ENCODE measurements at places on chromosomes 3 and 15. TPM values are rescaled to one million over a fixed set of nuclear protein-coding genes. Genes with fewer than 3 reads are reported as not detected.

DNA sequence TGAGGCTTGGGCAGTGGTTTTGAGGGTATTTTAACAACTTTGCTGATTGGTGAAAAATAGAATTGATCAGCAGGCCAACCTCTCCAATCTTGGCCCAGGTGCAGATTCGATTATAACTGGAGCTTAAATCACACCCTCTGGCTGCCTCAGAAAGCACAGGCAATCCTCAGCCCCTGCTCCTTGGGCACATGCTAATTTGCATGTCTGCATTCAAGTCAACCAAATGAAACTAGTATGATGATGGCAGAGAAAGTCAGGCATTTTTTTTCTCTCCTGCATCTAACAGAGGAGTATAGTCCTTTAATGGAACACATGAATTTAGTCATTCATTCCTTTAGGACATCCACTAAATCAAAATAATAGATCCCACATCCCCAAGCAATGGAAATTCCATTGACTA lies 16.8 kb upstream of the NMNAT3 start:
- no peak for DNase-seq

ACY1 gene
- 142 TPM for polyA plus RNA-seq

KNG1 gene
- polyA plus RNA-seq, result 150 TPM

DNA sequence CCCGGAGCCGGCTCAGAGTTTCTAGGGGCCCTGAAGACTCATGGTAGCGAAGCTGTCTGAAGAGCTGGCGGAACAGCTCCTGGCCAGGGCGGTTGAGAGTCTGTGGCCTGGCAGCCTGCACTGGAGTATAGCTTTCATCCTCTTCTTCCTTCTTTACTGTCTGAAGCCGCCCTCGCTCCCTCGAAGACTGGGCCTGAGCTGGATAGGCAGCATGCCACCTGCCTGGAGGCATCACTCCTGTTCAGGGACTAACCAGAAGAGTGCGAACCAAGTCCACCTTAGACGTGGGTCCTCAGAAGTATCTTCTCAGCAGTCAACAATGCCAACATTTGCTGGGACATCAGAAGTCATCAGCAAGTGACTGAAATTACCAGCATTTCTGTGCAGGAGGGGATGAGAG lies 22.2 kb downstream of the ZNF445 start:
- DNase-seq, result no peak

DNA sequence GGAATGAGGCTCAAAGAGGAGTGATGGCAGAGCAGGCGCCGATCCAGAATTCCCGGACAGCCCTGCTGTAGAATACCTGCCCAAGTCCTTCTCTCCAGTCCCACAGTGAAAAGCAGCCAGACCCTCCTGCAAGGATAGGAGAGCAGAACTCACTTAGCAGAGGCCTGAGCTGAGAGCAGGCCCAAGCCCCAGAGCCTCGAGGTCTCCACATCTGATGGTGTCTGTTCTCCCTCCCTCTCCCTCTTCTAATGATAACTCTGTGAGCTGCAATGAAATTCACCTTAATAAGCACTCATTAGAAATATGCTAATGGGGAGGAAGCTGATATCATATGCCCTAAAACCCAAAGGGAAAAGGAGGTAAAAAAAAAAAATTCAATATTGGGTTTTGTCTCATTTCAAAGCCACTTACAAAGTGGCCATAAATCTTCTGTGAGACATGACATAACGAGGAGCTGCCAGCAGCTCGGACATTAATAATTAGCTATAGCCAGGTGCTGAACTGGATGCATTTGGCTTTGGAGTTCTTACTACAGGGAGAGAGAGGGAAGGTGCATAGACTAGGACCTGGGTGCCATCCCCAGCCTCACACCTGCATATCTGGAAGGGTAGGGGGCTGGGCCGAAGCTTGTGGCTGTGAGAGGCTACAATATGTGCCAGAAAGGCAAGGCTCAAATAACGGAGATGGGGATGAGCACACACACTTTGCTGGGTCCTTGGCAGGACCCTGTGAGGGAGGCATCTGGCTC lies 108.4 kb downstream of the MEGF11 start:
- DNase-seq, result no peak

GCNT3 gene
- 0.72 TPM for polyA plus RNA-seq

- DNase-seq, result no peak
Measured at GRCh38 chr3:2578560-2578959, 479.9 kb downstream of the CNTN4 start.
